ENCODE measurements at places on chromosomes 3 and 15.

DNA sequence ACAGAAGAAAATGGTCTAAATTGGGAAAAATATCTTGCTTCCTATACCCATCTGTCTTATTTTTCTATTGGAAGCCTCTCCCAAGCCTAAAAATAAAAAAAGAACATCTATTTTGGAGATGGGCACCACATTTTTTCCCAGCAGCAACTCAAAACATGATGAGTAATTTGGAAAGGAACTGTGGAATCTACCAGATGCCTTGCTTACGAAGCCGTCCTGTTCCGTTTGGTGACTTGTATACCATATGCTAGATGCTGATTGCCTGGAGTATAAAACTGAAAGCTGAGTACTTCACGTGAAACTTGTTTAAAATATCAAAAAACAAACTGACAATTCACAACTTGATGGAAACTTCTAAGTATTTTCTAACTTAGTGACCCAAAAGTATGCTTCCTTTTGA is 491.0 kb downstream of the ROBO2 start:
- DNase-seq: no peak

DNA sequence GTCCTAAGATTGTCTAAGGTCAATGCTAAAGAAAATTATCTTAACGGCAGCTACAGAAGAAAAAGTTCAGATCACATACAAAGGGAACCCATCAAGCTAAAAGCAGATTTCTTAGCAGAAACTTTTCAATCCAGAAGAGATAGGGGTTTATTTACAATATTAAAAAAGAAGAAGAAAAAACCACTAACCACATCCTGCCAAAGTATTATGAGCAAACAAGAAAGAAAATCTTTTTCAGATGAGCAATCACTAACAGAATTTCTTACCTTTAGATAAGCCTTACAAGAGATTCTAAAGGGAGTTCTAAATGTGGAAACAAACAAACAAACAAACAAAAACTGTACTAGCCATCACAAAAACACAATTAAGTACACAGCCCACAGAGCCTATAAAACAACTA is 1015.8 kb upstream of the EPHA6 start:
- DNase-seq: no peak

DNA sequence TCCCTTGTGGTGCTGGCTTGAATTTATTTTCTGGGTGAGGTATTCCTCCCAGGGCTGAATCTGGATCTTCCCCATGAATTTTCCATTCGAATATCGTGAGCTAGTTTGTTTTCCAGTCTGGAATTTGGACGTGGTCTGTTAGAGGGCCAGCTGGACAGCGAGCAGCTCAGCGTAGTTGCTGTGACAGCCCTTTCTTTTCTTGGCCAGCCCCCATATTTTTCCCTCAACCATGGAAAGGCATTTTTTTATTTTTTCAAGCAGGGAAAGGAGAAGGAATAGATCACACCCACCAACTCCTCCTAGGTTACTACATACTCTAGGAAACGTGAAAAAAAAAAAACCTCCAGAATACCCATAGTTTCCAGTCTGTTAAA is 152.0 kb downstream of the KLHL25 start:
- DNase-seq: no peak

DNA sequence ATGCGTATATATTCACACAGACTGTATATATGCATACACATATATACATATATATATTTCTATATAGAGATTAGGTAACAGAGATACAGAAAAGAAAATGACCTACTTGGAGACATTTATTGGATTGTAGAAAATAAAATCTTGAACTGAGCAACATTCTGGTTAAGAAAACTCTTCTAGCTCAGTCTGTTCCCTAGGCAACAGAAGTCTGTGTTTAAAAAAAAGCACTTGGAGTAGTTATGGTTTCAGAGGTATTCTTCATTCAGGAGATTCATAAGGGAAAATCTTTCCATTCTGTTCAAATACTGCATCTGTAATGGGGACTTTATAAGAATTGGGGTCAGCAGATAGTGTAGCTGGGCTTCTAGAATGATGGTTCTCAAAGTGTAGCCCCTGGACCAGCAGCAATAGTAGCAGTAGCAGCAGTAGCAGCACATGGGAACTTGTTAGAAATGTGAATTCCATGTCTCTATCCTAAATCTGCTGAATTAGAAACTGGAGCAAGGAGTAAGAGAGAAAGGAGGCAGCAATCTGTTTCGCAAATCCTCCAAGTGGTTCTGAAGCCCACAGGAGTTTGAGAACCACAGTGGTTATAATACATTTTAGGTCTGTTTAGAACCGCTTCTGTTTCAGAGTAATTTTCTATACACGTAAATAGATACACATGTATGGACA is 112.8 kb upstream of the TMEM108 start:
- DNase-seq: no peak

- no peak for DNase-seq
Measured at GRCh38 chr3:104596551-104596950, 770.2 kb upstream of the ALCAM start.

DNA sequence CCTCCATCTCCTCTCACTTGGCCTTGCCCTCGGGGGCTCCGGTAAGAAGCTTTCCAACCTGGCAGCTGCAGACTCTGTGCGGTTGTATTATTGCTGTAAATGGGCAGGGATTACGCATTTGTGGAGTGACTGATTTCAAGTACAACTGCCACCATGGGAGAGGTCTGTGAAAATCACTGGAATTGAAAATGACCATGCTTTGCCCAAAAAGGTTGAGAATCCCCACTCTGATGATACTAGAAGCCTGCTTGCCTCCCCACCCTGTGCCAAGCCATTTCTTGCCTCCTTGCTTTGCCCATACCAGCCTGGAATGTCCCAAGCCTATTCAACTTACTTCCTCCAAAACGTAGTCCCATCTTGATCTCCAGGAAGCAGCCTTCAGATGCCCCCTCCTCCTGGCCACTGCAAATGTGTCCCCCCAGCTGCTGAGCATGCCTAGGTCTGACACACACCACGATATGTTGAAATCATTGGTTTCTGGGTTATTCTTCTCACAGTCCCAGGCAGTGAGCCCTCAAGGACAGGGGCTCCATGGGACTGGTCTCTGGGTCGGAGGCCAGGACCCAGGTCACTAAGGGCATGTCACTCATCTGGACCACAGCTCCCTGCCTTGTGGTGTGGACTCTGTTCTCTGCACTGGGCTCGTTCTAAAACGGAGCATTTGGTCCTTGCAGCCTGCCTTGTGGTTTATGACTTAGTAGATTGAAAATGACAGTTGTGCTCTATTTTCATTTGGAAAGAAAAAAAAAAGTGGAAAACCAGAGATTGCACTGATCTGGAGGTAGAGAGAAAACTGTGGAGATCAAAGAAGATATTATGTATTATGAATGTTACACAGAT is 42.9 kb downstream of the SMAD3 start:
- DNase-seq: no peak

- no peak for DNase-seq
Measured at GRCh38 chr3:102536456-102536855, 101.6 kb downstream of the ZPLD1 start.

DNA sequence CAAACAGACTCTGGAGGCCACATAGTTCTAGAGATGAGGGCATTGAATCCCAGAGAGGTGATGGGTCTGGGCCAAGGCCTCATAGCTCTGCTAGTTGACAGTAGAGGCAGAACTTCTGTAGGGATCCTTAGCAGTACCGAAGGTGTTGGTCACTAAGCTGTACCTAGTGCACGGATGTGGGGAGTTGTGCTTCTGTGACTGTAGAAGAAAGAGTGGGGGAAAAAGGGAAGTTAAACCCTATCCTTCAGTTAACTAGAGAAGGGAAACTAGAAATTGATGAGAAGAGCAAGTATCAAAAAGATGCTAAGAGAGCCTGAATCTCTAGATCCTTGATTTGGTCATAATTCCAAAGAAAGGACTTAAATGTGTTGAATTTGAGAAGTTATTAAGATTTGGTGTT is 186.7 kb downstream of the NFKBIZ start:
- DNase-seq: no peak

- DNase-seq: no peak
Measured at GRCh38 chr3:78809966-78810365, 957.8 kb downstream of the ROBO1 start.

DNA sequence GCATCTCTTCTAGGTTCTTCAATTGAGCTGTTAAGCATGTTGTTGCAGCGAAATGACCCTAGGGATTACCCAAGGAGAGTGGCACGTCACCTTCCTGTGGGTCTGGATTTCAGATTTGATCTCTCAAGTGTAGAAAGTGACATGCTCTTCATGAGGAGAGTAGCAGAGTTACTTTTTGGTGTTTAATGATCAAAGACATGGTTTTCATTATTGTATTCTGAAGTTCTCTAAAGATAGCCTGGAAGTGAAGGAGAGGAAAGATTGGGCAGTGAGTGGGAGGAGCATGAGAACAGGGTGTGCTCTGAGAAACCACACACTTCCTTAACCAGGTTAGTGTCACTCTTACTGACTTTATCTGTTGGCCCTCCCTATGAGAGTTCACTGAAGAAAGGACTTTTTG is 153.6 kb downstream of the AKAP13 start:
- no peak for DNase-seq

GRCh38 chr3:188271226-188271914 is 117.4 kb downstream of the LPP start:
- no peak for DNase-seq

GRCh38 chr15:39640665-39641064 is 59.8 kb downstream of the THBS1 start:
- no peak for DNase-seq

Data from WTC11 (cell line).